ENCODE measurements at places on chromosomes 16 and 17.
A peak's percentile ranks its signal among the peaks of the same experiment; 100 is the strongest.

- no peak for DNase-seq
Observed at GRCh38 chr16:89983536-89983935, 35.0 kb downstream of the DEF8 start.

DNA sequence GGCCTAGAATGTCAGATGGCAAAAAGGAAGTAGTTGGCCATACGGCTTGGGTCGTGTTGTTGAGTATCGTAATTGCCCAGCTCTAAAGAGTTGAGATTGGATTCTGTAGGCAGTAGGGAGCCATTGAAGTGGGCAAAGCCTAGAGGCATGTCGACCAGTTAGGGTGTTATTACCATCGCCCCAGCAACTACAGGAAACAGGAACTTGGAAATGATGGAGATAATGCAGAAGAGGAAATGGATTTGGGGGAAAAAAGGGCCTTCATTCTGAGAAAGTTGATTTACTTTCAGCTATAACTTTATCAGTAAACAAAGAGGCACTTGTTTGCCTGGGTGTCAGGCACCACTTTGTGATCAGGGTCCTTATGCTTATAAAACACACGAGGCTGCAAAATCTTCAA is 52.6 kb downstream of the COX10 start:
- DNase-seq = no peak

DNA sequence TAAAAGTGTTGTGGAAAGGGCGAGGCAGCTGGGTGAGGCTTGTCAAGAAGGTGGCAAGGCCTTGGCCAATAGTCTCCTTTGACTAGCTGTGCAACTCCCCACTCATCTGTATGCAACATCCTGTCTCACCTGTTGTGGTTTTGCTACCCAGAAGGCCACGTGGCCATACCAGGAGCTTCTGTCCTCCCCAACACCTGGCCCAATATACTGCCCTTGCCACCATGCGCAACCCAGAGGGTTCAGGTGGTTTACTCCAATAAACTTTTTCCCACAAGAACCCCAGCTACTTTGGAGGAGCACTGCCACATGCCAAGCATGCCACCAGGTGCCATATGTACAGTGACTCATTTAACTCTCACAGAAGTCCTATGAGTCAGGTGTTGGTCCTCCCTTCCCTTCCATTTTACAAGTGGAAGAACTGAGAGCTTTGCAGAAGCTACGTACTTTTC is 10.2 kb downstream of the MYO19 start:
- DNase-seq = no peak

GRCh38 chr17:10316801-10317542 is 55.8 kb downstream of the MYH13 start:
- peak; percentile 38 for DNase-seq

- DNase-seq = no peak
Observed at GRCh38 chr17:76635659-76636360, 7.7 kb downstream of the ST6GALNAC1 start.

DNA sequence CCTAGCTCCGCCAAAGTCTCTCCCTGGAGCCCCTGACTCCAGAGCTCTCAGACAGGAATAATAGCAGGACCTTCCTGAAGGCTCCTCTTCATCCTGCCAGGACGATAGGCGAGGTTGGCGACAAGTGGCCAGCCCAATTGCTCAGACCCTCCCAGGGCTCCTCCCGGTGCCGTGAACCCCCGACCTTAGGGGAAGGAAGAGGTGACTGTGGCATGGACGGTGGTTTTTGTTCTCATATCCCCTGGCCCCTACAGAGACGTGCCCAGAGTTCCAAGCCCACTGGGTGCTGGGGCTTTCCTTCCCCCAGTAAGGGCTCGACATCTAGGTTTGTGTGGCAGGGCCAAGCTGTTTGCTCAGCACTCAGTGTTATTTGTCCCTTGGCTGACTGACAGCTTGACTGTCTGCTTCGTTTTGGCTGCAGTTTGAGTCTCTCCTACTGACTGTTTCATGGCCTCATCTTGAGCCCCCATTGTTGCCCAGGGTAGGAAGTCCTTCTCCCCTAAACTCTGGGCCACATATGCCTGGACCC is 4.6 kb upstream of the ADCY7 start:
- DNase-seq = no peak

Data from forelimb muscle (tissue), 1 donor.